ENCODE measurements at places on chromosomes 4 and X.
A peak's percentile ranks its signal among the peaks of the same experiment; 100 is the strongest.

- no peak overlapping the region for H3K27ac ChIP-seq
- no peak overlapping the region for H3K4me3 ChIP-seq
- H3K4me1 ChIP-seq, result no peaks in the 10 kb centered on the region
- no peak for DNase-seq
- no peaks in the 10 kb centered on the region for H3K27me3 ChIP-seq
Measured at GRCh38 chrX:8738588-8739189, 6.8 kb upstream of the ANOS1 start.

GRCh38 chrX:151402719-151403390 lies 5.8 kb downstream of the VMA21 start:
- H3K36me3 ChIP-seq, result no peaks in the 10 kb centered on the region
- DNase-seq, result no peak
- no peak overlapping the region for H3K4me3 ChIP-seq
- H3K4me1 ChIP-seq, result no peaks in the 10 kb centered on the region
- no peaks in the 10 kb centered on the region for H3K27me3 ChIP-seq

GRCh38 chrX:39602195-39602594 lies 495.6 kb downstream of the BCOR start:
- DNase-seq, result no peak
- H3K36me3 ChIP-seq, result no peaks in the 10 kb centered on the region
- no peaks in the 10 kb centered on the region for H3K27me3 ChIP-seq
- H3K27ac ChIP-seq, result no peak overlapping the region

- H3K4me3 ChIP-seq, result no peak overlapping the region
- DNase-seq, result peak; percentile 34
- H3K27me3 ChIP-seq, result no peaks in the 10 kb centered on the region
- peaks cover 11% of the 10 kb centered on the region for H3K4me1 ChIP-seq
Measured at GRCh38 chr4:1960170-1960825, 48.5 kb downstream of the NELFA start.

GRCh38 chrX:143058120-143058519 lies 32.4 kb downstream of the SPANXN4 start:
- no peaks in the 10 kb centered on the region for H3K27me3 ChIP-seq
- H3K4me3 ChIP-seq, result no peak overlapping the region
- no peaks in the 10 kb centered on the region for H3K36me3 ChIP-seq

DNA sequence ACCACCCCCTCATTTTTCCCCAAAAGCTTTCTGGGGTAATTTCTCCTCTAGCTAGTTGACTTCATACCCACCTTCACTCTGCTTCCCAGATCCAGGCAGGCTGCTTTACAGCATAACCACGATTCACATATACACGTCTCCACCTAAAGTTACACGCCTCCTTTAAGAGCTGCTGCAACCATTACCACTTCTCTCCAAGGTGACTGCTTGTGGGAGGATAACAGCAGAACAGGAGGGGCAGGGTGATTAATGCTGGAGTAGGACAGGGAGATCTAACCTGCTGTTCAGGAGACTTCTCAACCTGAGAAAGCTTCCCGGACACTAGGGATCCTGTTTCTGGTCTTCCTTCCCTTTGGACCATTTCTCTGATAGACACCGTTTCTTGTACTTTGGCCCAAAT lies 77.4 kb downstream of the MGST2 start:
- no peak overlapping the region for H3K4me3 ChIP-seq
- H3K36me3 ChIP-seq, result no peaks in the 10 kb centered on the region
- H3K27ac ChIP-seq, result no peak overlapping the region

DNA sequence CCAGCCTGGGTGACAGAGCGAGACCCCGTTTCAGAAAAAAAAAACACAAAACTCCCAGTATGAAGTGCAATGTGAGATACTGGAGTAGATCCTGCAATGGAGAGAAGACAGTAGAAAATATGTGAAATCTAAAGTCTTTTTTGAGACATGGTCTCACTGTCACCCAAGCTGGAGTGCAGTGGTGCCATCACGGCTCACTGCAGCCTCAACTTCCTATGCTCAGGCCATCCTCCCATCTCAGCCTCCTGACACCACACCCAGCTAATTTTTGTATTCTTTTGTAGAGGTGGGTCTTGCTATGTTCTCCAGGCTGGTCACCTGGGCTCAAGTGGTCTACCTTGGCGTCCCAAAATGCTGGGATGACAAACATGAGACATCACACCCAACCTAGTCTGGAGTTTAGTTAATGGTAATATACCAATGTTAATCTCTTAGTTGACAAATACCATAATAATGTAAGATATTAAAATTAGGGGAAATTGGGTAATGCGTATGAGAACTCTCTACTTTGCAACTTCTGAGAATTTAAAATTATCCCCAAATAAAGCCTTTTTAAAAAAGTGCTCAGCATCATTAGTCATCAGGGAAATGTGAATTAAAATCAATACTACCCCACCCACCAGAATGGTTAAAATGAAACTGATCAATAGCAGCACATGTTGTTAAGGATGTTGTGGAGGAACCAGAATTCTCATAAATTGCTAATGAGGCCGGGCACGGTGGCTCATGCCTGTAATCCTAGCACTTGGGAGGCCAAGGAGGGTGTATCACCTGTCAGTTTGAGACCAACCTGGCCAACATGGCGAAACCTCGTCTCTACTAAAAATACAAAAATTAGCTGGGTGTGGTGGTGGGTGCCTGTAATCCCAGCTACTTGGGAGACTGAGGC lies 15.0 kb downstream of the RBMX start:
- H3K27me3 ChIP-seq, result no peaks in the 10 kb centered on the region

- no peaks in the 10 kb centered on the region for H3K27me3 ChIP-seq
- no peak overlapping the region for H3K27ac ChIP-seq
- no peak overlapping the region for H3K4me3 ChIP-seq
- no peak for DNase-seq
- no peaks in the 10 kb centered on the region for H3K36me3 ChIP-seq
Measured at GRCh38 chr4:88841635-88842034, 144.0 kb upstream of the NAP1L5 start.

- H3K36me3 ChIP-seq, result no peaks in the 10 kb centered on the region
- H3K4me1 ChIP-seq, result no peaks in the 10 kb centered on the region
- no peak overlapping the region for H3K4me3 ChIP-seq
Measured at GRCh38 chrX:118152721-118153120, 36.1 kb upstream of the KLHL13 start.

DNA sequence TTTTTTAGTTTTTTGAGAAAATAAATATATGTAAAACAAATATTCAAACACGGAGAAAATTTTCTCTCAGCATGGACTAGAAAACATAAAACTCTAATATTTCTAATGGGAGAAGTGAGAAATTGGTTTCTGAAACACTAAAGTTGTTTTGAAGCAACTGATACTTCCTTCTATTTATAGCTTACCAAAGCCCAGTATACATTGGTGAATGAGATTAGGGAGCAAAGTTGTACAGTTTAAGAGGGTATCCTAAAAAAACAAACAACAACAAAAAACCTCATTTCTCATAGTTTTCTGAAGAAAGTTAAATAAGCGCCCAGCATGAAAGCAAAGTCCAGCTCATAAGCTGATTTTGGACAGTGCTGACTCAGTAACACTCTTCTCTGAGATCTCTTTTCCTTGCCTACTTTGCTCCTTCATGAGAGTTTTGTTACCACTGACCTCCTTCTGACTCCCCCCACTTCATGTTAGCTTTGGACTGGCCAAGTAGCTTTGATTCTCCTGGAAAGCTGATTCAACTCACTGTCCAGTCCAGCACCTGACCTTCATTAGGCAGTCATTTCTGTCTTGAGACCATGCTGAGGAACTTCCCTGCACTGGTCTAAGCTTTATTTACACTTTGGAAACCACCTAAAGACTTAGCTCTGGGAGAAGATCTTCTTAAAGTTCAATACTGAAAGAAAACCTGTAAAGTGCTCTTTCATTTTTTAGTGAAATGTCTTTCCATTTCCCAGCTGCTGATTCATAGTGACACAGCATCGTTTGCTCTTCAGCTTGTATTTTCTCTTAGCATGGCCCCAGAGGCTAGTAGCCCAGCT lies 21.8 kb upstream of the P2RY10 start:
- no peaks in the 10 kb centered on the region for H3K4me1 ChIP-seq
- no peak overlapping the region for H3K4me3 ChIP-seq
- DNase-seq, result no peak
- no peak overlapping the region for H3K27ac ChIP-seq
- H3K27me3 ChIP-seq, result no peaks in the 10 kb centered on the region

DNA sequence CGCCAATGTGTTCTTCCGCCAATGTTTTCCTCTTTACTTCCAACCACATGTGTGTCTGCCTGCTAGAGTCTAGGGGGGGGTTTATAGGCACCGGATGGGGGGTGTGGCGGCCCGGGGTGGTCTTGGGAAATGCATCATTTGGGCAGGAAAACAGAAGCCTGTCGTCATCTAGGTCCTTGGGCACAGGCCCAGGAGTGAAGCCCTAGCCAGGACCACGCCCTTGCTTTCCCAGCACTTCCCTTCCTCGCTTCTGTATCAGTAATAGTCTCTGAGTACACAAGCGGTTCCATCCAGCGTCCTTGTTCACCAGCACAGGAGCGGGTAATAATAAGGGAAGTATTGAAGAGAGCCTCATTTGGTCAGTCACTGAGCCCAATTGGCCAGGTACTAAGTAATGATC lies 74.5 kb downstream of the QDPR start:
- H3K36me3 ChIP-seq, result no peaks in the 10 kb centered on the region
- no peak for DNase-seq
- no peak overlapping the region for H3K4me3 ChIP-seq
- H3K4me1 ChIP-seq, result no peaks in the 10 kb centered on the region

- DNase-seq, result no peak
- H3K4me3 ChIP-seq, result no peak overlapping the region
- H3K27ac ChIP-seq, result no peak overlapping the region
- H3K36me3 ChIP-seq, result no peaks in the 10 kb centered on the region
- no peaks in the 10 kb centered on the region for H3K4me1 ChIP-seq
- peaks cover 2% of the 10 kb centered on the region for H3K27me3 ChIP-seq
Measured at GRCh38 chr4:8328866-8329559, 59.5 kb downstream of the HTRA3 start.

DNA sequence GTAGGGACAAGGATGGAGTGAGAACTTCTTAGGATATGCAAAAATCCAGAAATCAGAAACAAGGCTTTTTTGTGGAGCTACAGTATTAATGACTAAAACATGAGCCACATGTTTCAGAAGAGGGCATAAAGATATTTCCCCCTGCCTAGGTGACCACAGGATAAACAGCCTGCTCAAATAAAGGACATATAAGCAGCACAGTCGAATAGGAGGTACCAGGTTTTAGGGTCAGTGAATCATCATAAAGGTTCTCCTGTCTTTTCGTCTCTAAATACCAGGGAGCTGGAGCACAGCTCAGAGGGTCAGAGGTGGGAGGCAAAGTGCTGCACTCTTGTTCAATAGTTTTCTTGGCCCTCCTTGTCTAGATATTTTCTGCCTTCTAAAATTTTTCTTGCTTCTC lies 211.9 kb upstream of the HS3ST1 start:
- H3K36me3 ChIP-seq, result no peaks in the 10 kb centered on the region
- H3K27ac ChIP-seq, result no peak overlapping the region
- no peak for DNase-seq
- H3K4me1 ChIP-seq, result peaks cover 7% of the 10 kb centered on the region
- no peak overlapping the region for H3K4me3 ChIP-seq

- peaks cover 4% of the 10 kb centered on the region for H3K36me3 ChIP-seq
- no peak for DNase-seq
- H3K27me3 ChIP-seq, result no peaks in the 10 kb centered on the region
- peaks cover 8% of the 10 kb centered on the region for H3K4me1 ChIP-seq
- no peak overlapping the region for H3K27ac ChIP-seq
Measured at GRCh38 chrX:129540722-129541184, 694 bp downstream of the OCRL start.

- peak; percentile 18 for DNase-seq
- no peaks in the 10 kb centered on the region for H3K27me3 ChIP-seq
- no peak overlapping the region for H3K4me3 ChIP-seq
- no peak overlapping the region for H3K27ac ChIP-seq
- H3K4me1 ChIP-seq, result no peaks in the 10 kb centered on the region
Measured at GRCh38 chr4:138188406-138189084, 53.6 kb downstream of the SLC7A11 start.

- DNase-seq, result peak; percentile 78
- no peaks in the 10 kb centered on the region for H3K27me3 ChIP-seq
- peak overlapping the region; percentile 59 for H3K27ac ChIP-seq
- peaks cover 58% of the 10 kb centered on the region for H3K4me1 ChIP-seq
- H3K4me3 ChIP-seq, result no peak overlapping the region
- H3K36me3 ChIP-seq, result peaks cover 2% of the 10 kb centered on the region
Measured at GRCh38 chr4:169249214-169249973, 21.4 kb downstream of the SH3RF1 start.

DNA sequence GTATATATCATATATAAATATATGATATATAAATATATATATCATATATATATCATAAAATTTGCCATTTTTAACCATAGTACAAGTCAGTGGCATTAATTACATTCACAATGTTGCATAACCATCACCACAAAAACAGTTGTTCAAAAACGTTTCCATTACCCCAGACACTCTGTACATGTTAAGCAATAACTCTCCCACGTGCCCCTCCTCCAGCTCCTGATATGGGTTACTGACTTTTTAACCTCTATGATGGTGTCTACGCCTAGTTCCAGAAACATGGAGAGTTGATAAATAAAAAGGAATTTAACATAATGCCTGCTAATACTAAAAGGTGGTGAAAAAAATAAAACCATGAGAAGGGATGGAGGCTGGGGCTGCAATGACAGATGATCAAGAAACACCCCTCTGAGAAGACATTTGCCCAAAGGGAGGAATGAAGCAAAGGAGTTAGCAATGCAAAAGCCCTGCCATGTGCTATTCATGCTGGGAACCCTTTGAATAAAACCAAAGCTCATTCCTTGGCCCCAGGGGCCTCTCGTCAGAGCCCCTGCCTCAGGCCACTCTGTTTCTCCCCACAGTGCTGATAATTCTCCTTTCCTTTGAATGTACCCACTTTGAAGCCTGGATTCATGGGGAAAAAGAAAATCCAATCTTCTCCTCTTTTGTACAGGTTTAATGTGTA lies 144.3 kb downstream of the NWD2 start:
- DNase-seq, result no peak
- H3K4me1 ChIP-seq, result no peaks in the 10 kb centered on the region
- H3K27ac ChIP-seq, result no peak overlapping the region
- no peaks in the 10 kb centered on the region for H3K27me3 ChIP-seq
- H3K36me3 ChIP-seq, result no peaks in the 10 kb centered on the region

GRCh38 chr4:156800463-156800862 lies 171.1 kb downstream of the PDGFC start:
- H3K4me3 ChIP-seq, result no peak overlapping the region
- DNase-seq, result no peak
- peaks cover 14% of the 10 kb centered on the region for H3K4me1 ChIP-seq
- H3K27ac ChIP-seq, result no peak overlapping the region
- H3K36me3 ChIP-seq, result no peaks in the 10 kb centered on the region

GRCh38 chr4:4289055-4289454 lies 899 bp downstream of the LYAR start:
- peak overlapping the region; percentile 24 for H3K27ac ChIP-seq
- DNase-seq, result no peak

- no peaks in the 10 kb centered on the region for H3K36me3 ChIP-seq
- H3K4me3 ChIP-seq, result no peak overlapping the region
- no peaks in the 10 kb centered on the region for H3K4me1 ChIP-seq
- no peak overlapping the region for H3K27ac ChIP-seq
- peak; percentile 84 for DNase-seq
Measured at GRCh38 chrX:149060921-149061320, 444.2 kb downstream of the IDS start.

- DNase-seq, result no peak
- H3K4me1 ChIP-seq, result no peaks in the 10 kb centered on the region
- no peaks in the 10 kb centered on the region for H3K27me3 ChIP-seq
- H3K36me3 ChIP-seq, result no peaks in the 10 kb centered on the region
Measured at GRCh38 chr4:43163101-43163792, 270.7 kb downstream of the GRXCR1 start.

- H3K36me3 ChIP-seq, result no peaks in the 10 kb centered on the region
- no peaks in the 10 kb centered on the region for H3K4me1 ChIP-seq
- H3K4me3 ChIP-seq, result no peak overlapping the region
- DNase-seq, result no peak
Measured at GRCh38 chr4:1673671-1674070, 10.4 kb downstream of the FAM53A start.

GRCh38 chrX:23515028-23515427 lies 152.3 kb upstream of the PRDX4 start:
- DNase-seq, result no peak
- no peaks in the 10 kb centered on the region for H3K36me3 ChIP-seq
- H3K27me3 ChIP-seq, result no peaks in the 10 kb centered on the region
